MV-4-11 (cell line): ENCODE measurements at places on chromosomes 4 and X.

GRCh38 chr4:144894573-144894972 is 203.4 kb downstream of the ANAPC10 start:
- peak; percentile 99 for DNase-seq

DNA sequence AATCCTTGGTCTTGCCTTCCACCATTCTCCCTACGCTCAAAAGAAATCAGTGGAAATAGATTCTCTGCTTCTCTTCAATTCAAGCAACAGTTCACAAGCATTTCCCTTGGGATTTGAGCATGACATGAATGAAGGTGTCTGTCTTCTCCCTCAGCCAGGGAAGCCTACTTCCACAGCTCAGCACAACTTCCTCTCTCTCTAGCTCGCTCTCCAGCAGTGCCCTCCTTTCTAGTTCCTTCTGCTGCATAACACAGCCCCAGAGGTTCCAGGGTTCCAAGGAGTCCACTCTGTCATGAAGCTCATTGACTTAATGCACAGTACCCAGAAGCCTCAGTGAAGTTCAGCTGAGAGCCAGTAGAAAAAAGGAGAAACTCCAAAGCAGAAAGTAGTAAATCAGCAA is 81.3 kb downstream of the PLS3 start:
- DNase-seq = no peak

GRCh38 chrX:10893366-10893765 is 217.8 kb upstream of the HCCS start:
- no peak for DNase-seq

DNA sequence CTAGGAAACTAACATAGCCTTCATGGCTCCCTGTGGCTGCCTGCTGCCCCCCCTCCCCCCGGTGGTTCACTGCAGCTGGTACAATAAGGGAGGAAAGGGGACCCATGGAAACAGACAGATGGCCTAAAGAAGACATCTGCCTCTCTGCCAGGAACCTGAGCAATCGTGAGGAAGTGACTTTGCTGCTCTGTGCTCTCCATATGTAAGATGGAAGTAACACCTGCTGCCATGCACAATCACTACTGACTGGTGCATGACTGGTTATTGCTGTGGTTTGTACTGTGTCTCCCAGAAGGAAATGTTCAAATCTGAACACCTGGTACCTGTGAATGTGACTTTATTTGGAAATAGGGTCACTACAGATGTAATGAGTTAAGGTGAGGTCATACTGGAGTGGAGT is 43.6 kb downstream of the CD99L2 start:
- DNase-seq = peak; percentile 16

DNA sequence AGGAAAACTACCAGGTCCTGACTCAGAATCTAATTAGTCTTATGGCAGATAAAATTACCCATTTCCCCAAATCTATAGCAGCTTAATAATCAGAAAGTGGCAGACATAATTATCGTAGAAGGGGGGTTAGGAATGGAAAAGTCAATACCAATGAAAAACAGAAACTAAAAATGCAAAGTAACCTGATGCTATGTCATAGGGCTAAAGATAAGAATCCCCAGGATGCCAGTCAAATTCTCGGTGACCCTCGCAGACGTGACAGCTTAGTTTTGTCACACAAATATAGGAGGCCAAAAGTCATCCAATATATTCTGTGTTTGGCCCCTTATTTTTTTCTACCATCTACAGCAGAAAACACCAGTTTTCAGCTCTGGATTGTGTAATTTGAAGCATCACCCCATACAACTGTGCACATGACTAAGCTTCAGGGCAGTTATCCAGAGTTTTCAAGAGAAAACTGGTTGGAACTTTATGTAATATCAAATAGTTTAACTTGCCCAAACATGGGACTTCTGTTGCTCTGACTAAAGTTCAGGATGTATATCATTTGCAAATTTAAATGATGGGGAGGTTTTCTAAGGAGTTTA is 30.9 kb downstream of the RASSF6 start:
- DNase-seq = no peak

GRCh38 chr4:102826890-102827673 is at the start of gene UBE2D3:
Gene UBE2D3 (minus strand): TSS chr4:102827551. CDS start chr4:102826508, 1,043 bp downstream.
- peak; percentile 87 for DNase-seq

DNA sequence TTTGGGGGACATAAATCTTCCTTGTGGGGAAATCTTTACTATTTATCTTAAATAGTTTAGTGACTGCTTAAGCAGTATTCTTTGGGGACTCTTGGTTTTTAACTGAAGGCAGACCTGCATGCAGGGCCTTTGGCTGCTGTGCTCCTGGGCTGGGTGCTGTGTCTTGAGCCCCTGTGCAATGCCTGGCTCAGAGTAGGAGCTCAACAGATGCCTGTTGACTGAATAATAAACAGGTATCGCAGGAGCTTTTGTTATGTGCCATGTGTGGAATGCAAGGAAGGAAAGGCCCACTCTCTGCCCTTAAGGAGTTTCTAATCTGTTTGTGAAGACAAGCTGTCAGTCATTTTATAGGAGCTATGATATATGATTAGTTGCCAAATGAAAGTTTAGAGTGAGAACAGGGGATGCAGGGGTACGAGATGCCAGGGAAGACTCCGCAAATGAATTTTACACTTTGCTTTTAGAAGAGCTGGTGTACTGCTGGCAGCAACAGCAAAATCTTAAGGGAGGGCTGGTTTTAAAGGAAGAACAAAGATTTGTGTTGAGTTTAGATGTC is 6.7 kb downstream of the GAB1 start:
- no peak for DNase-seq

DNA sequence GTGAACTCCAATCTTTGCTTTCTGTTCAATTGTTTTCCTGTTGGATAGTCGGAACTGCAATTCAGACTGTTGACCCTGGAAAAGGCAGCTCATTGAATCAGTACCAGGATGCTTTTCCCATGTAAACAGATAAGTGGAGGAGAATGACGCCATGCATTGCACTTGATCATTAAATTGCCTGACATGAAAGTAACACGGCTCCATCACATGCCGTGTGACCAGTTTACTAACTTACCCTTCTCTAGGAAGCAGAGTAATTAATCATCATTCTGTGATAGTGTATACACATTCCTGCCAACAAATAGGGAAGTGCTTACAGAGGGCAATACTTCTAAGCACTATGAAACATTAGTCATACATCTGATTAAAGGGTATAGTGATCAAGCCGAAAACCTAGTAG is 101.4 kb downstream of the PPARGC1A start:
- peak; percentile 45 for DNase-seq

DNA sequence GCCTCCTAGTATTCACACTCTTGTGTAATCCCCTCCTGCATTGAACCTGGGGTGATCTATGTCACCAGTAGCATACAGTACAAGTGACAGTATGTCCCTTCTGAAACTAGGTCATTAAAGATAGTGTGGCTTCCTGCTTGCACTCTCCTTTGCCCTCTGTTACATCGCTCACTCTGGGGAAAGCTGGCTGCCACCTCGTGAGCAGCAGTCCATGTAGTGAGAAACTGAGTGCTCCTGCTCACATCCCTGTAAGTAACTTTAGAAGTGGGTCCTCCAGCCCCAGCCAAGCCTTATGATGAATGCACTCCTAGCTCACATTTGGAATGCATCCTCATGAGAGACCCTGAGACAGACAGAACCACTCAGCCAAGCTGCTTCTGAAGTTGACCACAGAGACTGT is 89.8 kb upstream of the TNIP3 start:
- no peak for DNase-seq

- DNase-seq = no peak
These were observed 67.7 kb upstream of the PRDM5 start for GRCh38 chr4:120990246-120990645.

DNA sequence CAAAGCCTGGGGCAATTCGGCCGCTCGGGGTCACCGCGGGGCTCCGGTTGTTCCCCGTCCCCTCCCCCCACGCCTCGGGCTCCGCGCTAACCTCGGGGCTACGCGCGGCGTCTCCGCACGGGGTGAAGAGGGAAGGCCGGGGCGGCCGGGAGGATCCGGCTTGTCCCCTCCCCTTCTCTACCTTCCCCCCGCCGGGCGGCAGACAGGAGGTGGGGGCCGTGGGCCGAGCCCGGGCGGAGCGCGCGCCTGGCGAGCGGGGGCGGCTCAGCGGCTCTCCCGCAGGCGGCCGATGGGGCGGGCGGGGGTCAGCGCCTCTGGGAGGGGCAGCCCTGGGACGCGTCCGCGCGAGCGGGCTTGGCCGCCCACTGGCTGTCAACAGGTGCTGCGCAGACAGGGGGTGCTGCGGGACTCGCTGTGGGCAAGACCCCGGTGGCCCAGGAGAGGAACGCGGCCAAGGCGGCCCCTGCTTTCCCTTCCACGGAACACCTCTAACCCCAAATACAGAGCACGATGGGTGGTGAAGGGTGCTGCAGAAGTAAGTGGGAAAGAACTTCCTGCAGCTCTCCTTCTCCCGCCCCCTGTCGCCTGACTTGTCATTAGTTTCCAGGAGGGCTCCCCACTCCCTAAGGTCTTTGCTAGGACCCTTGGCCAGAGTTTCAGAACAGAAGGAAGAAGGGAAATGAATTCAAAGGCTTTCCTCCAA is at the start of gene PDGFC:
Gene PDGFC (minus strand): TSS at position 124 of the 703 bp plus-strand sequence. CDS start 896 bp downstream, outside the sequence.
- no peak for DNase-seq

DNA sequence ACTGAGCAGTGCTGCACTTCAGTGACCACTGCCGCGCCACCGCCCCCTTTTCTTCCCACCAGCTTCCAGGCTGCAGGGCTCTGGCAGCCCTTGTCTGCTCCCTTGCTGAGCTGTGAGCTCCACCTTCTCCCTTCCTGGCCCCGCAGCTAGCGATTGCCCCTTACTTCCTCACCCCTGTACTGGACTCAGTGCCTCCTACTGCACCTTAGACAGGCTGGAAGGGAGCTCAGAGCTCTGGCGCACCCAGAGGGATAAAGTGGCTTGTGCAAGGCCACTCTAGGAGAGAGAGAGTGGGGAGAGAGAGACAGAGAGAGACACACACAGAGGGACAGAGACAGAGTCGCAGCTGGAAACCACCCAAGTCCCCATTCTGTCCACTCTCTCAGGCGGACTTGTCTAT is 6.0 kb downstream of the RASL11B start:
- DNase-seq = no peak

GRCh38 chrX:9656871-9657270 is 108.8 kb downstream of the GPR143 start:
- no peak for DNase-seq

GRCh38 chr4:145347684-145348083 is 134.0 kb upstream of the SMAD1 start:
- no peak for DNase-seq

GRCh38 chrX:127596882-127597281 is 455.3 kb downstream of the ACTRT1 start:
- DNase-seq = no peak

DNA sequence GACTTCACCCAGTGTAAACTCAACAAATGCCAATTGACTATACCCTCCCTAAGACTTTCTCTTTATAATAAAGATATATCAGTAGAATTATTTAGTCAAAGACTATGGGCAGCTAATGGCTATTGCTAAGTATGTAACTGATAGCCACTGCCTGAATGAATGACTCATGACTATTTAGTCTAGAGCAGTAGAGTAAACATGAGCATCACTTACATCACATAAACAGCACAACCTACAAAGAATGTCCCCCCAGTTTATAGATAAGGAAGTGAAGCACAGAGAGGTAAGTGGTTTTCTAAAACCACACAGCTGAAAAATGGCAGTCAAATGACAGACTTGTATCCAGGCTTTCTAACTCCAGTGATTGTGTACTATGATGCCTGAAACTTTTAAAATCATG is 507.0 kb downstream of the PPARGC1A start:
- no peak for DNase-seq

- DNase-seq = no peak
These were observed 9.5 kb upstream of the GUCY1A1 start for GRCh38 chr4:155657169-155657568.

DNA sequence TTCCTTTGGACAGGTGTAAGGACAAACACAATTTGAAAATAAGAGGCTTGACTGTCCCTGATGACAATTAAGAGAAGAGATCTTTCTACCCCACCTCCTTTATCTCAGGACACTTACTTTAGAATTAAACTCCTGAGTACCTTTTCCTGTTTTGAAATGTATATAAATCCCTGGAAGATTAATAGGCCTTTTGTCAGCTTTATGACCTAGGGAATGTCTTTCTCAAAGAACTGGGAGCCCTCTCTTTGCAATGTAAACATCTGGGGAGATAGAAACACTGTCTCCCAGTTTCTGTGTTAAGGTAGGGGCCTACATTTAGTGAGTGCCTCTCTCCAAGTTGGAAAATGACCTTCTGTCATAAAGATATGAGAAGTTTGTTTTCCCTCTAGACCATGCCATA is 31.7 kb downstream of the AGA start:
- DNase-seq = no peak

GRCh38 chr4:7466215-7466614 is 31.5 kb upstream of the PSAPL1 start:
- DNase-seq = no peak

DNA sequence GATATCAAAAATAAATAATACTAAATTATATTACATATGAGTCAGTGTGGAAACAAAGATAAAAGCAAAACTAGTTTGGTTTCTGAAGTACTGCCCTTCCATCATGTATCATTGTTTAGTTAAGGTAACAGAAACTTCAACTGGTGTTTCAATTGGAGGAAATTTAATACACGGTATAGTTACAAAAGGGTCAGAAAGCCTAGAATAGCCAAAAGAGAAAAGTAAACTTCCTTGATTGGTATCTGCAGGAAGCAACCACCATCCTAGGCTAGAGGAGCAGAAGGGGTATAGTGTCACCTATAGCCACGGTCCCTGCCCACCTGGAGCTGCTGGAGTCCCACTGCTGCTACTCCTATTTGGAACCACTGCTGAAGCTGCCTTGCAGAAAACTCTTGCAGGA is 185.6 kb downstream of the SLC7A11 start:
- no peak for DNase-seq

GRCh38 chrX:149643496-149643895 is 11.9 kb upstream of the TMEM185A start:
- DNase-seq = no peak

- peak; percentile 98 for DNase-seq
These were observed 34.6 kb upstream of the TBC1D9 start for GRCh38 chr4:140790765-140791164.

DNA sequence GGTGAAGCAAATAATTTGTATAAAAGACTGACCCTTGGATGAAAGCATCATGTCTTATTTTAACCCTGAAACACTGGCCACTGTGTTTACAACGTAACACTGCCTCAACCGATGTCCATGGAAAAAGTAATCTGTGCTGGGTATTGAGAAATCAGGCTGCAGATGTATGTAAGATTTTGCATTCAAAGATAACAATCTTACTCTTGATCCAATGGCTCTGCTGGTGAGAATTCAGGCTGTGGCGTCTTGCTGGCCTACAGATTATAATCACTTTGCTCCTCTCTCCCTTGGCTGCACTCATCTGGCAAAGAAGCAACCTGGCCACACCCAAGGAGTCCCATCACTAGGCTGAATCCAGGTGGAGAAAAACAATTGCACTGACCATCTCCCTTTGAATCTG is 7.5 kb downstream of the ADGRA3 start:
- DNase-seq = no peak

DNA sequence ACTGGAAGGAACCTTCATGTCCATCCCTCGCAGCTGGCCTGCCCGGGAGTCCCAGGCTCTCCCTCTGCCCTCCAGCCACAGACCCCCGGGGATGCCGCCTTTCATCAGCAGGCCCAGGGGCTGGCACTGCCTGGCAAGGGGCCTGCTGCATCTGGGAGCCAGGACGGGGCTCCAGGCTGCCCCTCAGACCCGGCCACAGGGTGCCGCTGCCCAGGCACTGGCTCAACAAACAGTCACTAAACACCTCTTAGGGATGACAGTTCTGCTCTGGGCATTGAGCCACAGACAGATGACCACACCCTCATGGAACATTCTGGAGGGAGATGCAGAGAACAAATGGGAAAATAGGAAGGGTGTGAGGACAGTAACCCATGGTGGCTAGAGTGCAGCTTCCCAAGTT is 109.3 kb downstream of the HMX1 start:
- no peak for DNase-seq
